ENCODE measurements at places on chromosomes 2 and 18.

- DNase-seq: no peak
Measured at GRCh38 chr2:239275847-239276831, 124.7 kb downstream of the HDAC4 start.

- DNase-seq: no peak
Measured at GRCh38 chr2:85353876-85354285, 447 bp downstream of the RETSAT start.

GRCh38 chr2:195706161-195706900, 49.3 kb downstream of the SLC39A10 start:
- no peak for DNase-seq

- DNase-seq: no peak
Measured at GRCh38 chr2:71879509-71880184, 268.0 kb downstream of the CYP26B1 start.

- DNase-seq: no peak
Measured at GRCh38 chr18:44848644-44849335, 168.1 kb downstream of the SETBP1 start.

DNA sequence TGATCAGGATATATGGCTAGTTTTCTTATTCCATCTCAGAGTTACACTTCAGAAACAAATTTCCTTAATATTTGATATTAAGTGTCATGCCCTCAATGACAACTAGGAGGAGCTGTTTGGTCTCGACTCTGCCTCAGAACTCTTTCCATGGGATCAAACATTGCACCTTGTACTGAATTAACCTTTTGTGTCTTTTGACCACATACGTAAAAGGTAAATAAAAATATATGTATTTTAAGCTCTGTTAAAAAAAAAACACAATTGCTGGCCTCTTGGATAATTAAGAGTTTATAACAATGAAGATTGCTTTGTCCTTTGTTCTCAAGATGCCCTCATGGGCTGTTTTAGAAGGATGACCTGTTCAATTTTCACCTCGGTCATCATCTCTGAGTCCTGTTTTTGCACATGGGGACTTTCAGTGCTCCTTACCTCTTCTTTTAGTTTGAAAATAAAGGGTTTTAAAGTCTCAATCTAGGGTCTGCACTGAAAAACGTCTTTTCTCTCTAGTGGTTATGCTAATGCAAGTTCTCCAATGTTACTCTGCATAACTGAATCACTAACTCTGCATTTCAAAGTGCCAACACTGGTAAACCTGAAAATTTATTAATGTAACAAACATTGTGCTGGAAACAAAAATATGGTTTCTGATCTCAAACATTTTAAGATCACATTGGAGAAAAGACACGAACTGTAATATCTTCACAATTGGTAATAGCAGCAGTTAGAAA, 18.8 kb upstream of the FN1 start:
- peak; percentile 48 for DNase-seq

- no peak for DNase-seq
Measured at GRCh38 chr2:193303464-193303863, 1108.7 kb upstream of the TMEFF2 start.

- DNase-seq: no peak
Measured at GRCh38 chr2:129479892-129480291, 499.6 kb upstream of the RAB6C start.

GRCh38 chr2:219112651-219113338, 47.8 kb downstream of the NHEJ1 start:
- no peak for DNase-seq

- DNase-seq: no peak
Measured at GRCh38 chr2:172097557-172098131, 5.1 kb downstream of the DLX2 start.

DNA sequence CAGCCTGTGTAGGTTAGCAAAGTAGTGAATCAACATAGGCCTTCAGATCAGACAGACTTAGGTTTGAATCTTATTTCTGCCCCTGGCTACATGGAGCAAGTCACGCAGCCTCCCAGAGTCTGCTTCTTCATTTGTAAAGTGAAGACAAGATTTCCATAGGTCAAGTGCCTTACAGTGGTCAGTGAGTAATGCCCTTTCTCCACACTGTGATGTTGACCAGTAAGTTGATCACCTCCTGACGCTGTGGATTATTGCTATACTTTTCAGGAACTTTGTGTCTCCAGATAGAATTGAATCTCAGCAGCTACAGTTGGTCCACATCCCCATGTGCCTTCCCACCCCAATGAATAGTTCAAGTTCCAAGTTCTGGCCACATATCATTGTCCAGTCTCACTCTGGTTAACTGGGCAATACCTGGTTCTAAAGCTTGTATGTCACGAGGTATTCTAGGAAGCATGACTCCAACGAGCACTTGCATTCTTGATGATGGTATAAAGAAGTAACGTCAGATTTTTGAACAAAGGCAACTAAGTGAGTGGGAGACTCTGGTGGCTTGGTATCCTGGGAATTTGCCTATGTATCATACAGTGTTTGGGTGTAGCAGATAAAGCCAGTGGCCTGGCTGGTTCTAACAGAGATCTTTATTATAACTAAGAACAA, 2.1 kb upstream of the CLIP4 start:
- no peak for DNase-seq

DNA sequence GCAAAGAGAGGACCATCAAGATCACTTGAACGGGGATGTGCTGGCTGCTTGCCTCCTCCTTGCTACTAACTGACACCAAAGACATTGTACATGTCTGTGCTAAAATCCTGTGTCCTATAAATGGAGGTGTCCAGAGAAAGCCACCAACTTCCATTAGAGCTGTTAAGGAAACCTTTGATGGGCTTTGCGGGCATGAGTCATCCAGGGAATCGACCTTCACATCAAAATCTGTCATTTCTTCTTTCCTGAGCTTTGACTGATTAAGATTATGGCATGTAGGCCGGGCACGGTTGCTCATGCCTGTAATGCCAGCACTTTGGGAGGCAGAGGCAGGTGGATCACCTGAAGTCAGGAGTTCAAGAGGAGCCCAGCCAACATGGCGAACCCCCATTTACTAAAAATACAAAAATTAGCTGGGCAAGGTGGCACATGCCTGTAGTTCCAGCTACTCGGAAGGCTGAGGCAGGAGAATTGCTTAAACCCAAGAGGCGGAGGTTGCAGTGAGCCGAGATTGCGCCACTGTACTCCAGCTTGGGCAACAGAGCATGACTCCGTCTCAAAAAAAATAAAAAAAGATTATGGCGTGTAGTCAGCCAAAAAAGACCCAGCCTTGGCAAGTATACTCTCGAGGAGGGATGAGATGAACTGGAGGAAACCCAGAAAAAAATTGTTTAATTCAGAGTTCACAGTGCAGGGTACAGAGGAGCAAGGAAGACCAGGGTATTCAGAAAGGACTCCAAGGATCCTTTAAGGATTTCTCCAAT, 115.8 kb downstream of the CABLES1 start:
- peak; percentile 88 for DNase-seq

- no peak for DNase-seq
Measured at GRCh38 chr18:4093676-4094075, 361.4 kb downstream of the DLGAP1 start.

DNA sequence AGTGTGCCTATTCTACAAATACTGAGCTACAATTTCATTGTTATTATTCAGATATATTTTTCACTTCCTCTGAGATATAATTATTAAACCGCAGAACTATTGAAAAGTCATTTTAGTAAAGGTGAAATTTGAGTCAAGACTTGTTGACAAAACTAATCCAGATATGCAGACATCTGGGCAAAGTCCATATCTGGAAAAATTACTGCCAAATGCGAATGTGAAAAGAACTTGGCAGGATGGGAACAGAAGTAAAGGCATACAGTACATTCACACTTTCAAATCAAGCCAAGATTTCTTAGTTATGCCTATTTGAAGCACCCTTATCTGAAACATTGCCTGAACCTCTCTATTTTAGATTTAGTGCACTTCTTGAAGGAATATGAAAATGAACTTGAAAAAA, 923.6 kb downstream of the CCDC85A start:
- DNase-seq: no peak

DNA sequence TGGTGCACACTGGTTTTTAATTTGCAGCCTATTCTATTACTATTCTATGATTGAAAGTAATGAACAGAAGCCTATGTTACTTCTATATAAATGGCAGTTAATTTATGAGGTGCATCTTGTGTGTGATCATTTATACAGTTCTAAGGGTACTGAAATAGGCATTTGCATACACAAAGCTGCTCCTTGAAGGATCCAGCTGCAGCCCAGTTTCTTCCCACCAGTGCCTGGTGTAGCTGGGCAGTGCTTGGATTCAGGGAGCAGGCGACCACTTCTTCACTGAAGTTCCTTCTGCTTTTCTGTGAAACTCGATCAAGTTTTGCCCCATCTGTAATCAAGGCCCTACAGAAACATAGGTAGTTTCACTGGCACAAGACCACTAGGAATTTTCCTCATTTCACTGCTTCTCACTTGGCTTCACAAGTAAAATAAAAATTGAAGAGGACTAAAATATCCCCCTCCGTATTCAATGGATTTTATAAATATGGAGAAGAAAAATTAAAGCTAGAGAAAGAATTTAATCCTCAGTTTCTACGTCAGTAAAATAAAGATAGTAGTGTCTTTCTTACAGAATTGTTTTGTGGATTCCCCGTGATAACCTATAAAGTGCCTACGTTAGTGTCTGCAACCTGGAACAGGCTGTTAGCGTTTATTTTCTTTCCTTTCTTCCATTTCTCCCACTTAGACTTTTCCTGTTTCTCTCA, 1.7 kb upstream of the LPIN2 start:
- DNase-seq: peak; percentile 53

- DNase-seq: no peak
Measured at GRCh38 chr2:189474526-189474925, 33.3 kb downstream of the WDR75 start.

- DNase-seq: no peak
Measured at GRCh38 chr18:295756-296490, 28.1 kb upstream of the THOC1 start.

DNA sequence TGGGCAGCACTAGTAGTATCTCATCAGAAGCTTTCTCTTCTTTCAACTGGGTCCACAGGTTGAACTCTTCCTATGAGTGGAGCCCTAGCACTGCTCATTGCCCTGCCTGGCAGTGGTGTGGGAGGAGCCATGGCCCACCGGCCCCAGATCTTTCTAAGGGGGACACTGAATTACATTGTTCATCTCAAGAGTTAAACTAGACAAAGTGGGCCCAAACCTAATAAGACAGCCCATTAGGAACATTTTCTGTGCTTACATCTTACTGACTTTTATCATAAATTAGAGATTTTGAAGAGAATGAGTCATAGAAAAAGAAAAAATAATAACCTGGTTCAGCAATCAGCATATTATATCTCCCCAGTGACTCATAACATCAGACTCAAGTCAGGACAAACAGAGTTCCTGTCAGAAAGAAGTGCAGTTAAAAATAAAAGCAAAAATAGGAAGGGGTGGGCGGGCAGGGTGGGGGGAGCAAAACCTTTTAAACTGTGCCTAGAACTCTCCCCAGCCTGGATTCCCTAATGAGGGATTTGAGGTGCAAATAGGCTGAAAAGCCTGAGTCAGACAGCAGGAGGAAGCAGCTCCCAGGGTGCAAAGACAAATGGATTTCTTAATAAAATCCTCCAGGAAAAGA, 161.6 kb upstream of the TRIB2 start:
- no peak for DNase-seq

- DNase-seq: no peak
Measured at GRCh38 chr18:7645756-7646155, 78.6 kb downstream of the PTPRM start.

DNA sequence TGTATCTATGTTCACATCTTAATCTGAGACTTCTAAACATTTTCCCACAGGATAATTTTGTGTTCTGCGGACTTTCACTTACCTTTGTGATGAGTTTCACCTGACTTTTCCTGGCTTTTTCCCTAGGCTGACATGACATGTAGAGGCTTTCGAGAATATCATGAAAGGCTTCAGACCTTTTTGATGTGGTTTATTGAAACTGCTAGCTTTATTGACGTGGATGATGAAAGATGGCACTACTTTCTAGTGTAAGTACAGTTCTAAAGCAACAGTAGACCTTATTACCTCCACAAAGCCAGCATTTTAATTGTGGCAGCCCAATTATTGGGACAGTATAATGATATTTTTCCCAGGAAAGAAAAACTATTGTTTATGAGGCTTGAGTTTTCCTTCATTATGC, 34.1 kb upstream of the METAP1D start:
- no peak for DNase-seq

DNA sequence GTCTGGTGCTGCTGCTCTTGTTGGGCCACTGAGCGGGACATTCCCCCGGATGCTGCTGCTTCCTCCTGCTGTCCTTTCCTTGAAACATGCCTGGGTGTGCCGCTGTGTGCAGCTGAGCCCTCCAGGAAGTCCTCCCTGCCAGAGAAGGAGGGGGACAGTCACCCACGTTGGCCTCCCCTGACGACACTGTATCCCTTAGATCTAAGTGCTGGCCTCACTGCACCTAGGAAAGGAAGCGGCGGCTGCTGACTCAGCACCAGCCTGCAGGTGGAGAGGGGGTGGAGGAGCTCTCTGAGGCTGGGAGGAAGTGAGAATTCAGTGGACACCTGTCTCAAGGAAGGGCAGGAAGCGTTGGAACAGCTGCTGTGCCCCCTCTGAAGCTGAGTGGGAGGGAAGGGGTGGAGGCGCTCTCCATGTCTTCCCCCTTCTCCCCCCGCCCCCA, 239.8 kb downstream of the HAUS1 start:
- no peak for DNase-seq

- no peak for DNase-seq
Measured at GRCh38 chr2:74668087-74668486, 14.0 kb downstream of the SEMA4F start.

- no peak for DNase-seq
Measured at GRCh38 chr2:184067502-184067901, 530.8 kb upstream of the ZNF804A start.

DNA sequence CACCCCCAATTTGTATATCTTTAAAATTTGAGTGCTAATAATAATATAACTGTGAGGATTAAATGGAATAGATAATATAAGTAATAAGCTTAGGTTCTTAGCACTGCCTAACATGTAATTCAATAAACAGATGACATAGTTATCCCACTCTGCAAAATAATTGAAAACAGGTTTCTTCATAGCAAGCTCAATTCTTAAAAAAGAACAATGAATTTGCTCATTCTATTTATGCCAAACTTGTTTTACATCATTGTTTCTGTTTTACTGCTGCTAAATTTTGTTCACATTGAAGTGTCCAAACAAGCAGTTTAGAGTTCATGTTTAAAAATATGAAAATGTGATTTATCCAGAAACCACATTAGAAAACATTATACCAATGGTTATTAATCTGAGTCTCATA, 217.0 kb downstream of the MBD5 start:
- DNase-seq: no peak

DNA sequence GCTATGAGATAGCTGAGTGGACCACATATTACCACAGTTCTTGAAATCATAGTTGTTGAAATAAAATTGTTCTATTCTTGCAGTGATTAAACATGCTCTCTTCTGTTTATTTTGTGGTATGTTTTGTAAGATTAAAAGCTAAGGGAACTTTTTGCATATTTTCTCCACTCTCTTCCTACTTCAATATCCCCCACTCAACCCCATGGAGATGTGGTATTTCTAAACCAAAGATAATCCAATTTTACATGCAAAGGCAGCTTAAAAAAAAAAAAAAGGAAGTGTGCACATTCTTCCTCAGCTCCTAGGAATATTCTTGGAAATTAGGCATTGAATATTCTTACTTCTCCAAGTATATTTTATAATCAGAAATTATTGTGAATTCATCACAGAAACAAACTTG, 15.0 kb upstream of the PAX3 start:
- DNase-seq: no peak

GRCh38 chr2:163669506-163669905, 66.3 kb downstream of the FIGN start:
- no peak for DNase-seq

- DNase-seq: no peak
Measured at GRCh38 chr2:98828369-98828744, 97.4 kb upstream of the MGAT4A start.

Measured in KBM-7 (cell line).